Activated CD8-positive, alpha-beta T cell treated with anti-CD3 and anti-CD28 coated beads, Interleukin-2, amount 10 ng/mL, durations not matched to agents 7 days and 5 days (primary cell): ENCODE measurements at places on chromosomes 6 and 20. TPM values are rescaled to one million over a fixed set of nuclear protein-coding genes. Genes with fewer than 3 reads are reported as not detected.

Gene GLYATL3
- total RNA-seq, result not detected

Gene SPATA25
- total RNA-seq, result 1.4 TPM

Gene NOL7
- total RNA-seq, result 67.3 TPM

GRCh38 chr20:3932277-3932676, 43.1 kb downstream of the PANK2 start:
- DNase-seq, result no peak

DNA sequence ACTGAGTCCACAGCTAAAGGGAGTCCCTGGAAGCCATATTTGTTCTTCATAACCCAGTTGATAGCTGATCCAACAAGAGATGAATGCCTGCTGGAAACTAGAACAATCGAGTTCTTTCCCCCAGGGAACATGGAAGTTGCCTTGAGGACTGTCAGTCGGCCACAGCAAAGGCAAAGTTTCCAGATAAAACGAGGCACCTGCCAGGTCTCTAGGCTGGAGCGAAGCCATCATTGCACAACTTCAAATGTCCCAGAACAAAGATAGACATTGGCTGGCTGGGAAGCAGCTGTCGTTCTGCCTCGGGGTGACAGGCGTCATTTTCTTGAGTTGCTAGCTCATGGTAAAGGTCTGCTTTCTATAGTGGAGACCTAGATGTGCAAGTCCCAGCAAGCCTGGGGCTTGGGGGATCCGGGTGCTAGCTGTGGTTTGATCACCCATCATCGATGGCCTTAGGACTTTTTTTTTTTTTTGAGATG, 184.4 kb upstream of the ZNF217 start:
- DNase-seq, result no peak

Gene DPPA5
- not detected for total RNA-seq

DNA sequence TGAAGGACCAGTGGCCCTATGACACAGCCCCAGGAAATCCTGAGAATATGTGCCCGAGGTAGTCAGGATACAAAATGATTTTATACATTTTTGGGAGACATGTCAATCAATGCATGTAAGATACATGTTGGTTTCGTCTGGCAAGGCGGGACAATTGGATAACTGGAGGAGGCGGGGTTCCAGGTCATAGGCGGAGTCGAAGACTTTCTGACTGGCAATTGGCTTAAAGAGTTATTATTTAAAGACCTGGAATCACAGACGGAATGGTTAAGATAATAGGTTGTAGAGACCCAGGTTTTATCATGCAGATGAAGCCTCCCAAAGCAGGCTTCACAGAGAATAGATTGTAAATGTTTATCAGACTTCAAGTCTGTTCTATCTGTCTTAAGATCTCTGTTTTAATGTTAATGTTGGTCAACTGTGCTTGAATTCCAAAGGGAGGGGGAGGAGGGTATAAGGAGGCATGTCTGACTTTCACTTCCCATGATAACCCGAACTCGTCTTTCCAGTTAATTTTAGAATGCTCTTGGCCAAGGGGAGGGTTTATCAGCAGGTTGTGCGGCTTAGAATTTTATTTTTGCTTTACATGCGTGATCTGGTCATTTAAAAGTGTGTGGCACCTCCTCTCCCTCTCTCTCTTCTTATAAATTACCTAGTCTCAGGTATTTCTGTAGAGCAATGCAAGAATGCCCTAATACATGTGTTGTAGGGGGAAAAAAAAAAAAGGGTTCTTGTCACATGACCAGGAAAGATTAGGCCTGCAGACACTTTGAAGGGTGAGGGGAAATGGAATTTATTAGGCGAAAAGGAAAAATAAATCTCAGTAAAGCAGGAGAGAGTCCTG, 230.7 kb downstream of the NFATC2 start:
- no peak for DNase-seq

Gene PSMB1
- 173 TPM for total RNA-seq

DNA sequence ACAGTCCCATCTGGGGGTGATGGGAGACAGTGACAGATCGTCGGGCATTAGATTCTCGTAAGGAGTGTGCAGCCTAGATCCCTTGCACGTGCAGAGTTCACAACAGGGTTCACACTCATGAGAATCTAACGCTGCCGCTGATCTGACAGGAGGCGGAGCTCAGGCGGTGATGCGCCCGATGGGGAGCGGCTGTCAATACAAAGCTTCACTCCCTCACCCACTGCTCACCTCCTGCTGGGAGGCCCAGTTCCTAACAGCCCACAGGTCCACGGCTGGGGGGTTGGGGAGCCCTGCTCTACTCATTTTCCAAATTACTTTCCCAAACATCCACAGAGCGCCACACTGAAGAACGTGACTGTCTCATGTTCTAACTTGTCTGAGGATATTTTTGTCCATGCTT, 25.3 kb downstream of the CTCFL start:
- no peak for DNase-seq

- no peak for DNase-seq
Measured at GRCh38 chr6:119174879-119175817, 96.7 kb upstream of the FAM184A start.

DNA sequence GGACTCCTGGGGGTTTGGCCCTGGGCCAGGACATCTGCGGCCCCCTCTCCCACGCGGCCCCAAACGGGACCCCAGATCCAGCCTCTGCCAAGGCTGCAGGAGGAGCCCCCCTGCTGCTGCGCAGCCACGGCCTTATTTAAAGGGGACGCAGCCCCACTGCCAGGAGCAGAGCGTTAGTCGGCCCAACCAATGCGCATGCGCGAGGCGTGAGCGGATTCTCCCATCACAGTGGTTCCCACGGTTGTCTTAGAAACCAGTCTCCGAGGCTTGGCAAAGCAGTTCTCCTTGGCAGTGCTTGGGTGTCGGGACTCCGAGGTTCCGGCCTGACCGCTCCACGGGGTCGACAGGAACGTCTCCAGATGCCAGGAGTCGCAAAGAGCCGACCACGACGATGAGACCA, 288.3 kb upstream of the ZNF337 start:
- peak; percentile 47 for DNase-seq

GRCh38 chr6:68732423-68732822, 97.3 kb downstream of the ADGRB3 start:
- DNase-seq, result no peak

Gene CCDC167
- total RNA-seq, result 69.4 TPM

Gene KCNG1
- total RNA-seq, result not detected

- no peak for DNase-seq
Measured at GRCh38 chr20:21373436-21373835, 23.9 kb downstream of the NKX2-4 start.

DNA sequence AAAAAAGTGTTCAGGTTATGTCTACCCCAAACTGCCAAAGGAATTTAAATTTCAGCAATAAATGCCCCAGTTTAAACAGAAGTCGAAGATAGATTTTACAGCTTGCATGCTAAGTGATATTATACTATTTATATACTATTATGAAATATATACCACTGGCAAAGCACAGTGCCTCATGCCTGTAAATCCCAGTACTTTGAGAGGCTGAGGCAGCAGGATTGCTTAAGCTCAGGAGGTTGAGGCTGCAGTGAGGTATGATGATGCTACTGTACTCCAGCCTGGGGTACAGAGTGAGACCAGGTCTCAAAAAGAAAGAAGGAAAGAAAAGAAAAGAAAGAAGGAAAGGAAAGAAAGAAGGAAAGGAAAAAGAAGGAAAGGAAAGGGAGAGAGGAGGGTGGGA, 102.1 kb downstream of the MTFR2 start:
- no peak for DNase-seq

DNA sequence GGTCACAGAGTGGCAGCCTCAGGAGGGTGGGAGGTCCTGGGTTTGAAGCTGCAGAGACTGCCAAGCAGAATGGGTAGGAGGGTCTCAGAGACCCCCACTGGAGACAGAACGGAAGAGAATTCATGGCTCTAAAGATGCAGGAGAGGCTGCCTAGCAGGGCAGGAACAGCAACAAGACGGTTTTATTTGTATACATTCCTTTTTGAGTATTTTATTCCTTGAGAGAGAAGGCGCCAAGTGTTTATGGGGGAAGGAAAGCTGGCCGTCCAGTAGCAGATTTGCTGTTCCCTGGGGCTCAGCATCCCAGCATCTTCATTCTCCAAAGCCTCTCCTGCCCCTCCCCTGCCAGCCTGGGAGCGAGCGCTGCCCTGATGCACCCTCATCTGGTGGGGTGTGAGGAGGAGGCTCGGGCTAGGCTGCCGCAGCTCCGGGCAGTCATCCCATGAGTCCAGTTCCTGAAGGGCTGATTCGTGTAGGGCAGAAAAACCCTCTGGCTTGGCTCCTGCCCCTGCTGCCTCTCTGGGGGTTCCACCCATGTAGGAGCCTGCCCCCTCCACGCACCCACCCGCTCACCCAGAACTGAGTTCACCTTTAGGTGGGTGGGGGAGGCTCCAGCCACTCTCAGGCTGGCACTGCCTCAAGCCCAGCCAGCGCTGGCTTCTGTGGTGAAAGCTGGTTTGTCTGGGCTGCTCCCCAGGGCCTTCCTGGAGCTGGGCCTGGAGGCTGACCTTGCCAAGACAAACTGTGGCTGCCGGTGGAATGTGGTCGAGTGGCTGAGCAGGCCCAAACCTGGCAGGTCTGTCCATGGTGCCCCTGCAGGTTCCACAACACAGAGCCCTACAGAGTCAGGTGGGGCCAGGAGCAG, 32.4 kb downstream of the CPXM1 start:
- DNase-seq, result no peak

Gene ZFP57
- not detected for total RNA-seq

DNA sequence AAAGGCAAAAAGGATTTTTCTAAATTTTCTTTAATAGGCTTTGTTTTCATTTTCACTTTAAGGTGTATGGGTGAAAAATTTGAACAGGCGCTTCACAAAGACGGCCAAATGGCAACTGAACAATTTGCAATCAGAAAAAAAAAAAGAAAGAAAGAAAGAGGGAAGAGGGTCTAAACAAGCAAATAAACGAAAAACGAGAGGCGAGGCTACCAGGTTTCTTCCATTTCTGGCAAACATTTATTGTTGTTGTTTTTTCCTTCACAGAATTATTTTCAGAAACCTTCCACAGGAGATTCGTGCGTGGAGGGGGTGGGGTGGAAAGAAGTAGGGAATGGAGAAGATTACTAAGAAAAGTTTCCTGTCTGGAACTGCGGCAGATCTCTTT, 24.3 kb downstream of the POM121L2 start:
- DNase-seq, result no peak

GRCh38 chr20:54029176-54029575, 41.2 kb downstream of the BCAS1 start:
- DNase-seq, result no peak

- no peak for DNase-seq
Measured at GRCh38 chr6:11393713-11394627, 143.6 kb upstream of the TMEM170B start.

Gene NTSR1
- 0.13 TPM for total RNA-seq

- no peak for DNase-seq
Measured at GRCh38 chr20:1632178-1632577, 12.4 kb upstream of the SIRPB1 start.

GRCh38 chr6:71395731-71396409, 107.3 kb downstream of the OGFRL1 start:
- DNase-seq, result no peak

- peak; percentile 46 for DNase-seq
Measured at GRCh38 chr6:158816803-158817727, 2.1 kb downstream of the EZR start.

Gene ARMH2
- 1.7 TPM for total RNA-seq
